Vagina (tissue), 2 donors: ENCODE measurements at places on chromosomes 1 and 21.

- DNase-seq, result no peak
Measured at GRCh38 chr1:164561472-164561871, 2.5 kb downstream of the PBX1 start.

DNA sequence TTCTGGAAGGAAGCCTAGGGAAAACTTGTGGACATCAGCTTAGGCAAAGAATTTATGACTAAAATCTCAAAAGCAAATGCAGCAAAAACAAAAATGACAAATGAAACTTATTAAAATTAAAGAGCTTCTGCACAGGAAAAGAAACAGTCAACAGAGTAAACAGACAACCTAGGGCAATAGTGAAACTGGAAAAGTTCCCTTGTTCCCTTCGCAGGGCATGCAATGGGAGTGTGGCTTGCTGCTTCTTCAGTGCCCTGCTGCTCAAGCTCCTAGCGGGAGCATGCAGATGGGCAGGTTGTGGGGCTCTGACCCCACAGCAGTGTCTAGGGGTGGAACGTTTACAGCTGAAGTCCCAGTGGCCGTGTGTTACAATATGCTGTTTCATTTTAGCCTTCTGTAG lies 1797.4 kb downstream of the NCAM2 start:
- DNase-seq, result no peak

DNA sequence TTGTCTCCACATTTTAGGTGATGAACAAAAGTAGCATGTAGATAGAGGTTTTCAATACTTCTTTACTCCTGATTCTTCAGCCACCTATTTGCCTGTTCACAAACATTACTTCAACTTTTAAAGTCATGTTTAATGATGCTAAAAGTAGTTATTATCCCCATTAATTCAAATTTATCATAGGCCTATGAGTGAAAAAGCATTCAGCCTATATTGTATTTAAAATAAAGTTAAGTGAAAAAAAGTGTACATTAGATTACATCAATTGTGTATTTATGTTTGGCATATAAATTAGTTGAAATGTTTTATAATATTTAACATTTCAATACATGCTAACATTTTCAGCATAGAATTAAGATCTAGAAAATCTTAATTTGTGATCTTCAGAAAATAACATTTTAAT lies 10.5 kb downstream of the CDKN2C start:
- no peak for DNase-seq

GRCh38 chr21:41477641-41478318 lies 30.2 kb downstream of the TMPRSS2 start:
- no peak for DNase-seq

DNA sequence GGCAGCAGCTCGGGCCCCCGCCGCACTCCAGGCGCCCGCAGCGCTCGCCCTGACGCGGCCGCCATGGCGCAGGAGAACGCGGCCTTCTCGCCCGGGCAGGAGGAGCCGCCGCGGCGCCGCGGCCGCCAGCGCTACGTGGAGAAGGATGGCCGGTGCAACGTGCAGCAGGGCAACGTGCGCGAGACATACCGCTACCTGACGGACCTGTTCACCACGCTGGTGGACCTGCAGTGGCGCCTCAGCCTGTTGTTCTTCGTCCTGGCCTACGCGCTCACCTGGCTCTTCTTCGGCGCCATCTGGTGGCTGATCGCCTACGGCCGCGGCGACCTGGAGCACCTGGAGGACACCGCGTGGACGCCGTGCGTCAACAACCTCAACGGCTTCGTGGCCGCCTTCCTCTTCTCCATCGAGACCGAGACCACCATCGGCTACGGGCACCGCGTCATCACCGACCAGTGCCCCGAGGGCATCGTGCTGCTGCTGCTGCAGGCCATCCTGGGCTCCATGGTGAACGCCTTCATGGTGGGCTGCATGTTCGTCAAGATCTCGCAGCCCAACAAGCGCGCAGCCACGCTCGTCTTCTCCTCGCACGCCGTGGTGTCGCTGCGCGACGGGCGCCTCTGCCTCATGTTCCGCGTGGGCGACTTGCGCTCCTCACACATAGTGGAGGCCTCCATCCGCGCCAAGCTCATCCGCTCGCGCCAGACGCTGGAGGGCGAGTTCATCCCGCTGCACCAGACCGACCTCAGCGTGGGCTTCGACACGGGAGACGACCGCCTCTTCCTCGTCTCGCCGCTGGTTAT lies 2.8 kb downstream of the KCNJ9 start:
- no peak for DNase-seq

GRCh38 chr1:184755226-184756065 lies 788 bp upstream of the EDEM3 start:
- no peak for DNase-seq

- no peak for DNase-seq
Measured at GRCh38 chr1:18191037-18191436, 83.4 kb downstream of the IGSF21 start.

DNA sequence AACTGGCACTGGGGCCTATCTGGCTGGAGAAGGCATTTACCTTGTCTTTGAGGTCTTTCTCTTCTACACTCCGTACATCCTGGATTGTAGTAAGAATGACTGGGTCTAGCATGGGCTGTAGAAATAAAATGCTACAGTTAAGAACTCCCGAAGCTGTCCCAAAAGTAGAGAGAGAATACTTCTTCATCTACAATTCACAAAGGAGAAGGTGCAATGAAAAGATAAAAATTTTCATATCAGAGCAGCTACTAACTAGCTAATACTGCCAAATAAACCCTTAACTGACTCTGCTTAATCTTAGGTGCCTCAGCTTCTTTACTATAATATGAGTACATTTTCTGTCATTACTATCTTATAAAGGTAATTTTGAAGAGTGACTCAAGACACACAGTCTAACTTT lies 55.6 kb downstream of the USP24 start:
- DNase-seq, result no peak
